ENCODE measurements at places on chromosomes 11 and 22.

GRCh38 chr22:36595940-36596339 is 67.0 kb upstream of the EIF3D start:
- no peak for DNase-seq

DNA sequence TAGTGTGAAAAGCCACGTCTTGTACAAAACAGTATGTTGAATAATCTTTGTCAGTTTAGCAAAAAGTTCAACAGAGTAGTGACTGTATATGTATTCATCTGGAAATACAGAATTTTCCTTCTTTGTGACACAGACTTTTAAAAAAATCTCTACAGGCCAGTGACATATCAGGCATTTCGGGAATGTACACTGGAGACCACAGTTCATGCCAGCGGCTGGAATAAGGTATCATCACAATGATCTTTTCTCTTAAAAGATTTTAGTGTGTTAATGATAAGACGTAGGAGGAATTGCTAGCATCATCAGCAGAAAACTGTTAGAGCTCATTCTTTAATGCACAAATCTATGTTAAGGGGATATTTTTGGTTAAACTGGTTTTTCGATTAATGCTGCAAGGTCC is 57.4 kb downstream of the BCL2L13 start:
- DNase-seq = no peak

DNA sequence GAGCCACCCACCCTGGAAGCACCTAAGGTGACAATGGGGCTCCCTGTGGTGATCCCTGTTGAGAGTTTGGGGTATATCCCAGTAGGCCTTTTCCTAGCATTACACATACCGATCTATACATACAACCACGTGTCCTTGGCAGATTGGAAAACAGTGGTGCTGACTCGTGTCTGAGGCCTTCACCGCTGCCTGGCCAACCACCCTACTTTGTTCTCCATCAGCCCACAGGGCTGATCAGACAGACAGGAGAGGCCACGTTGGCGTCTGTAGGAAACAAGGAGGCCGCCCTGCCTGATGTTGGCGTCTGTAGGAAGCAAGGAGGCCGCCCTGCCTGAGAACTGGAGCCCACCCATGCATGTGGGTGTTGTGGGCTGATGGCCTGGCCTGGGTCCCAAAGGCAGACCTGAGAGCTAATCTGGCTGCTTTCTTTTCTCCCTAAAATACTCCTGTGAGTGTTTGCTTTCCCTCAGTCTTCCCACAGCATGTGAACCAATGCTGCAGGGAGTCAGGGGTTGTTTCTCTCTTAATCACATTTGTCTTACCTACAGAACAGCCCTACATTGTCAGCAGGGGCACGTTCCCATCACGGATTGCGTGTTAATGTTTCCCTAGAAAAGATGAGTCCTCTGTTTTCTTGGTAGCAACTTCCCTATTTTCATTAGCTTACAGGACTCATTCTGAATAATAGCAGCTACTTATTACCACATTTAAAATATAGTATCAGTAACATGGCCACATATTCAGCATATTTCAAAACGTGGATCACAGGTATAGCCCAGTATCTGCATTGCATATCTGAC is 57.2 kb downstream of the SBF1 start:
- no peak for DNase-seq

DNA sequence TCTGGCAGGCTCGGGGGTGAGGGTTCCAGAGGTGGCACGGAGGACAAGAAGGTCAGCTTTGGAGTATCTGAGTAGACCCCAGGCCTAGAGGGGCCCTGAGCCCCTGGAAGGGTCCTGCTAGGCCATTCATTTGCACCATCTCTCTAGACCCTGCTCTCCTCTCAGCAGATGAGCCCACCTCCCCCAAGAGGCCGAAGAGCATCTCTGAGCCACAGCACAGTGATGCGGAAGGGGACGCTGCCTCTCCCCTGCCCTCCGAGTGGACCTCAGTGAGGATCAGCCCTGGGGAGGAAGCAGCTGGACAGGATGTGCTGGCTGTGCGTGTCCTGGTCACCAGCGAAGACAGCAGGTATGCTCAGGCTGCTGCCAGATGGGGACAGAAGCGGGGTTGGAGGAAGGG is 101.6 kb upstream of the PARVA start:
- DNase-seq = no peak

GRCh38 chr11:64372802-64373597 is 14.0 kb downstream of the RPS6KA4 start:
- no peak for DNase-seq

DNA sequence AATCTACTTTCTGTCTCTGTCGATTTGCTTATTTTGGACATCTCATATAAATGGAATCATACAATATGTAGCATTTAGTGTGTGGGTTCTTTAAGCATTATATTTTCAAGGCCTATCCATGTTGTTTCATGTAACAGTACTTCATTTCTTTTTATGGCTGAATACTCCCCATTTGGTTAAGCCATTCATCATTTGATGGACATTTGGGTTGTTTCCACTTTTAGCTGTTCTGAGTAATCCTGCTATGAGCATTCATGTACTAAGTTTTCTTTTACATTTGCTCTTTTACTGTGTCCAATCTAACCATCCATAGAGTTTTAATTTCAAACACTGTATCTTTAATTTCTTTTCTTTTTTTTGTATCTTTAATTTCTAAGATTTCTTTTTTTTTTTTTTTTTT is 55.6 kb upstream of the SPTBN2 start:
- DNase-seq = no peak

- DNase-seq = no peak
These were observed 859.0 kb downstream of the FAM181B start for GRCh38 chr11:81874635-81875034.

DNA sequence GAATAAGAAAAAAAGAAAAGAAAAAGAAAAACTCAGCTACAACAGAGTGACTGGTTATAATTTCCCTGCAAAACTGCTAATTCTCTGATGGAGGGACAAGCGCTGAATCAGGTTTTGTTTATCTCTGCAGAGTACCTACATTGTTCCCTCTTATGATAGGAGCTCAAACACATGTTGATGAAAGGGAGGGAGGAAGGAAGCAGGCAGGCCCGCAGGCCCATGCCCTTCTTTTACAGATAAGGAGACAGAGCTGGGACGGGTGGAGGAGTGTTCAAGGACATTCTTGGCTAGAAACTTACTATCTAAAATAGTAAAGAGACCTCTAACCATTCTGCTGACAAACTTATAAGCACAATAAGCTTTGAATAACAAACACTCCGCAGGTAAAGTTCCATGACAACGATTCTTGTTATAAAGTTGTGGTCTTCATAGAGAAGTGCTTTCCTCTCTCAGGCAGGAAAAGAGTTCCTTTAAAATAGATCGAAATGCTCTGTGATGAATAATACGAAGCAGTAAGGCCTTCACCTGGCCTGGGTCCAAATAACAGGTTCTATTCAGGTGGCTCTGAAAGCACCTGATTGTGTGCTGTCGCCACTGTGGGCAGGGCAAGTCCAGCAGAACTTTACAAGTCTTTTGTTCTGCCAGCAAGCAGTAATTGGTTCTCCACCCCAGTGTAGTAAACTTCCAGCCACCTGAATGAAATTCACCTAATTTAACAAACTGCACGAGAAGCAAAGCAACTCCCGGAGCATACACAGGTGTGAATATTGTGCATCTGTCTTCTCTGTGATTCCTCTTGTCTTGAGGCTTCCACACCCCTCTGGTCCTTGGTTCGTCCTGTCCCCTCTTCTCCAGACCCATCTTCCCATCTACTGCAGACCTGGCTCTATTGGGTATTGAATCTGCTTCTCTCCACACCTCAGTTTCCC is 15.3 kb upstream of the MICAL2 start:
- DNase-seq = no peak

DNA sequence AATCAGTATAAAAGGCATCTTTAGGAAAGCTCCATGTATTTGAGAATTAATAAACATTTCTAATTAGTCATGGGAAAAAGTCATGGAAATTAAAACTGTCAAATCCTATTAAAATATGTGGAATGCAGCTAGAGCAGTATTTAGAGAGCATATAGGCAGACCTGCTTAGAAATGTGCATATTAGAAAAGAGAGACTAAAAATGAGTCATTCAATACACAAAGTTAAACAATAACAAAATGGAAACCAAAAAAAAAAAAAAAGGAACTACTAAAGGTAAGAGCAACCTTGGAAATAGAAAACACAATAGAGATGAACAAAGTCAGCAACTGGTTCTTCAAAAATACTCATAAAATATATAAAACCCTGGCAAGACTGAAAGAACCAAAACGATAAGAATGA is 59.7 kb upstream of the RASSF10 start:
- no peak for DNase-seq

DNA sequence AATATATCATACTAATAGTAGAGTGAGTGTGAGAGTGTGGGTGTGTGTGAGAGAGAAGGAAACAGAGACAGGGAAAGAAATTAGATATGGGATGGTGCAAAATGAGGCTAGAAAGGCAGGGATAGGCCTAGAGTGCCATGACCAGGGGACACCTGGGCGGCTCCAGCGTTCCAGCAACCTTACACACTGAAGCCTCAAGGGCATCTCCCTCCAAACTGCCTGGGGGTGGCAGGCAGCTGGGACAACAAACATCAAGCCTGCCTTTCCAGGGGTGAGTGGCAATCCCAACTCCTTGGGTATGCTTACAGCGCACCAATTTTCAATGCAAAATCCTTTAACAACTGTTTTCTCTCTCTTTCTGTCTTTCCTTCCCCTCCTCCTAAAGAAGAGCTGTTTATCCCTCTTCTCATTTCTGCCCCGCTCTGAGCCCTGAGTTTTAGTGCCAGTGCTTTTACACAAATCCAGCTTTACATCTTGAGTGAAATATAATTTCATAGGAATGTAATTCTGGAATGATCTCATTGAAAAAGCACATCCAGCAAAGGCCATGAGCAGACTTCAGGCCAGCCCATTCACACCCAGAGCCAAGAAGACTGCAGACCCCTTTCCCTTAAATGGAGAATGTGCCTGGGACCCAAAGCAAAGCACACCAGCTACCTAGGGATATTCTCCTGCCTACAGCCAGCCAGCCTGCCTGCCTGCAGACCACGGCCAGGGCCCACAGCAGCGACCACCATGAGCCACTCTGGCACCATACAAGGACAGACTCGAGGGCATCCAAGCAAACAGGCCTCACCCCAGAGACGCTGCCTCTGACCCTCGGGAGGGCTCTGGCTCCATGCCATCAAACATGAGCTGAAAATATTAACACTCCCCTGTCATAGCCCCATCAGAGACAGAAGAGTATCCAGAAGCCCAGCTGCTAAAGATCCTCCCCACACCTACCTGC is 90.3 kb downstream of the RPL27A start:
- DNase-seq = no peak

GRCh38 chr11:109696191-109696897 is 274.4 kb downstream of the C11orf87 start:
- no peak for DNase-seq

DNA sequence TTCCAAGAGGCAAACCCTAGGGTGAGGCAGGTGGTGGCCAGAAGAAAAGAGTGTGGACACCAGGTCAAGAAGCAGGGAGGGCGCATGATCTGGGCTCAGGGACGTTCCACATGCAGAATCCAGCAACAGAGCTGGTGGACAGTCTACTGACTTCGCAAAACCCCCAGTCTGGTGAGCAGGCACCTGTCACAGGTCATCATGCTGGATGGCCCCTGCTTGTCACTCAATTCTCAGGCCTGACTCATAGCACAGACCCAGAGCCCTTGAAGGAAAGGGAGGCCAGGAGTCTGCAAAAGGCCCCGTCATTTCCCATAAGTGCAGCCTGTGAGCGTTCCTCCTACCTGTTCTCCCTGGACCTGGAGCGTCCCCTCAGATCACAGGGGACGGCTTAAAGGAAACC is 18.2 kb downstream of the APOL4 start:
- DNase-seq = no peak

DNA sequence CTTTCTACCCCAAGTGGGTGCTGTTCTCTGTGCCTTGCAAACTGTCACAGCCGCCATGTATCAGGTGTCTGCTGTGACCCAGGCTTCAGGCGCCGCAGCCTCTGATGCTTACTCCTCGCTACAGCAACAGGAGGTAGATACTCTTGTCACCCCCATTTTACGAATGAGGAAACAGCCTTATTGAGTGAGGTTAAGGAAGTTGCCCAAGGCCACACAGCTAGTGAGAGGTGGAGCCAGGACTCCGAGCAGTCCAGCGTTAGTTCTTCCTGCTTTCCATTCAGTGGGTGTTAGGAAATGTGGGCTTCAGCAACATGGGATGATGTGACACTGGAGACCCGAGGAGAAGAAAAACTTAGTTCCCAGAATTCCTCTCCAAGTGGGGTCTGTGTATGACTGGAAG is 14.3 kb downstream of the RNF215 start:
- no peak for DNase-seq

DNA sequence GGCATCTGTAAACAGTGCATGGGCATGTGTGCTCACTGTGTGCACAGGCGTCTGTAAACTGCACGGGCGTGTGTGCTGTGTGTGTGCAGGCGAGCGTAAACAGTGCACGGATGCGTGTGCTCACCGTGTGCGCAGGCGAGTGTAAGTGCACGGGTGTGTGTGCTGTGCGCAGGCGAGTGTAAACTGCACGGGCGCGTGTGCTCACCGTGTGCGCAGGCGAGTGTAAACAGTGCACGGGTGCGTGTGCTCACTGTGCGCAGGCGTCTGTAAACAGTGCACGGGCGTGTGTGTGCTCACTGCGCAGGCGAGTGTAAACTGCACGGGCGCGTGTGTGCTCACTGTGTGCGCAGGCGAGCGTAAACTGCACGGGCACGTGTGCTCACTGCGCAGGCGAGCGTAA is 22.4 kb downstream of the RNH1 start:
- DNase-seq = no peak

- DNase-seq = no peak
These were observed 15.9 kb downstream of the CRELD2 start for GRCh38 chr22:49934160-49934890.
